ENCODE measurements at places on chromosomes 7 and 10.

DNA sequence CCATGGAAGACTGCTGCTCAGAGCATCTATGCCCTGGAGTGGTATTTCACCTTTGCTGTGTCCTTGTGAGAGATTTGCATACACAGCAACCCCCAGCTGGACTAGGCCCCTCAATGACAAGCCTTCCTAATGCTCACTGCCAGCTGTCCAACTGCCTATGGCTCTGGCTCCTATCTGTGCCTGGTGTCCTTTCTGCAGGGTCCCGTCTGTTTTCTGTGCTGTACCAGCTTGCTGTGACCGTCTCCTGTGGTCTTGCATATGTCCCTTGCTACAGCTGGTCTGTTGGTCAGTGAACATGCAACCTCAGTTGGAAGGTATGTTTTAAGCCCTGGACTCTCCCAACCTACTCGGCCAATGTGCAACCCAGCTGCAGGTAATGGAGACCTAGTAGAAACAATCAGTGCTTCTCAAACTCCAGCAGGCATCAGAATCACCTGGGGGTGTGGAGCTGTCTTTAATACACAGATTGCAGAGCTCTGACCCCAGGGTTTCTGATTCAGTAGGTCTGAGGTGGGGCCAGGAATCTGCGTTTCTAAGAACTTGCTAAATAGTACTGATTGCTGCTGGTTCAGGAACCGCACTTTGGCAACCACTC, 306.4 kb upstream of the ZNF32 start:
- DNase-seq = no peak

DNA sequence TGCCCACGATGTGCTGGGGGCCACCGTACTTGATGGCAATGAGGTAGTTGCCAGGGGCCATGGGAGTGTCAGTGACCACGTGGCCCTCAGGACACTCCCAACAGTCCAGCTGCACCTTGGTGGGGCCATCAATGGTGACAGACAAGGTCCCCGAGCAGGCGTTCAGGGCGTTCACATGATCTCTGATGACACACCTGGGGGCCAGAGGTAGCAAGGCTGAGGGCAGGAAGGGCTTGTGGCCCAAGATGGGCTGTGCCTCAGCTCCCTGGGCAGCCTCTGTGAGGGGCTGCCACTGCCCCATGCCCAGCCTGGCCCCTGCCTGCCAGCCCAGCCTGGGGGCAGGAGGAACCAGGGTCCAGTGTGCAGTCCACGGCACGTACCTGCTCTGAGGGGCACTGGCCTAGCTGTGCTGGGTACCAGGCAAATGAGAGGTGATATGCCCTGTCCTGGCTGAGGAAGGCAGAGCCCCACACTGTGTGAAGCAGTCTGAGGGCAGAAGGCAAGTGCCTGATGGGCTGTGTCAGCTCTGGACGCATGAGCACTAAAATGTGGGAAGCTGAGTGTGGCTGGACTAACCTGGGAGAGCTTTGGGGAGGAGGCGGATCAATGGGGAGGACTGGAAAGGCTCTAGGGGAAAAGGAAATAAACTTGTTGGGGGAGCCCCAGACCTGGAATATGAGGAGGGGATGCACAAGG, 3.5 kb upstream of the KCP start:
- no peak for DNase-seq

GRCh38 chr7:703049-703448, 23.4 kb upstream of the DNAAF5 start:
- DNase-seq = no peak

- no peak for DNase-seq
These were observed 109.1 kb upstream of the AFAP1L2 start for GRCh38 chr10:114513381-114513792.

- no peak for DNase-seq
These were observed 606.8 kb downstream of the PTPRN2 start for GRCh38 chr7:157980774-157981173.

DNA sequence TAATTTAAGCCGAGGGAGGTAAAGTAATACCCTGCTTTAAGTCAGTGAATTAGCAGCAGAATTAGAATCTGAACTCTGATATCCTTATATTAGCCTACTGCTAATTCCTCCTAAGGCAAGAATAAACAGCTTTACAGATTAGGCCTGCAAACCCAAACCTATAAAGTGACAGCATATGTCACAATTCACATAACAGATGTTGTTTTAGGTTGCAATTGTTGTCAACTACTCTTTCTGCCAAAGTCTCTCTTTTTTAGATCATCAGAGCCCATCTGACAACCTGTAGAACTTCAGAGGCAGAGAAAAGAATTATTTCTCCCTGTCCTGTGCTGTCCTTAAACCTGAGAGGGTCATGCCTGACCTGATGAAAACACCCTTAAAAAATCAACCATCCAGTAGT, 167.2 kb downstream of the PRKG1 start:
- DNase-seq = no peak

DNA sequence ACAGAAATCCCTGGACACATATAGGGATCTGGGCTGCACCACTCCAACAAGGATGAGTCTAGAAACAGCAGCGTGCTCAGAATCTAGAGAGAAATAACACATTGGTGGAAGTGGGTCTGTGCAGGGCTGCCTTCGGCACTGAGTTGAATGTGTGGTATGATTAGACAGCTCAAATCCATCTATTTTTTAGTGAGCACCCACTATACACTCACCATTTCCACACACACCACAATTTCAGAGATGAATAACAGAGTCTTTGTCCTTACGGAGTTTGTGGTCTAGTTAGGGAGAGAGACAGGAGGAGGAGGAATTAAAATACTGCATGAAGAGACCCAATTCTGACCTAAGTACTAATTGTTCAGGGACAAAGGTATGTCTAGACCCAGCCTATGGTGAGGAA, 44.2 kb downstream of the JAZF1 start:
- DNase-seq = no peak

GRCh38 chr7:121575194-121575765, 179.2 kb upstream of the FAM3C start:
- DNase-seq = no peak

DNA sequence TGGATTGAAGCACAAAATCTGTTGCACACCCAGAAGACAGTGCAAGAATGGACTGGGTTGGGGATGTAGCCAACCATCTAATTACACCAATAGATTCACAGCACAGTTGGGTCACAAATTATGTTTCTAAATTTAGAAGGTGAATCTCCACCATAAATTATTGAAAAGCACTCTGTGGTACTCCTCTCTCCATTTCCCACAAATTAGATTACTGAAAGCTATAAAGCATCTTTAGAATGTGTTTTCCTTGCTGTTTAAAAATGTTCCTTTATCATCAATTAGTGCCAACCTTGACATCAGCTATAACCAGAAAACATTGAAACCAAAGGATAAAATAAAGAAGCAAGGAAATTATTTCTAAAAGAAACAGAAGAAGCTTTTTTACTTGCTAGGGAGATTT, 39.9 kb upstream of the HDAC9 start:
- DNase-seq = no peak

- DNase-seq = no peak
These were observed 502 bp downstream of the PRKRIP1 start for GRCh38 chr7:102396710-102397019.

- DNase-seq = no peak
These were observed 187.9 kb upstream of the IMMP2L start for GRCh38 chr7:111750228-111750627.

DNA sequence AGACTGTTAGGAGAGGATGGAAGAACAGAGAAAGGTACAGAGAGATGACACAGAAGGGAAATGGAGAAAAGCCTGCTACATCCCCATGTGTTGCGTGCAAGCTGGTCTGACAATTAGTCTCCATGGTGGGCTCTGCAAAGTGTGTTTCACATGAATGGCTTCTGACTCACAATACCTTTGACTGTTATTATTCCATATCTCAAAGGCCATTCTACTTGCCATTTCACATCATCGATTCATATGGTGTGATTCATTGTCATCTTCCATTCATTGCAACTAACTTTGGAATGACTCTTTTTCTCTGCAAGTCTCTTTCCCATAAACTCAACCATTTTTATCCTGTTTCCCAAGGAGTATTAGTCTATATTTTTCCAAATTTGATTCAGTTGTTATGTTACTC, 208.9 kb upstream of the INHBA start:
- DNase-seq = no peak

DNA sequence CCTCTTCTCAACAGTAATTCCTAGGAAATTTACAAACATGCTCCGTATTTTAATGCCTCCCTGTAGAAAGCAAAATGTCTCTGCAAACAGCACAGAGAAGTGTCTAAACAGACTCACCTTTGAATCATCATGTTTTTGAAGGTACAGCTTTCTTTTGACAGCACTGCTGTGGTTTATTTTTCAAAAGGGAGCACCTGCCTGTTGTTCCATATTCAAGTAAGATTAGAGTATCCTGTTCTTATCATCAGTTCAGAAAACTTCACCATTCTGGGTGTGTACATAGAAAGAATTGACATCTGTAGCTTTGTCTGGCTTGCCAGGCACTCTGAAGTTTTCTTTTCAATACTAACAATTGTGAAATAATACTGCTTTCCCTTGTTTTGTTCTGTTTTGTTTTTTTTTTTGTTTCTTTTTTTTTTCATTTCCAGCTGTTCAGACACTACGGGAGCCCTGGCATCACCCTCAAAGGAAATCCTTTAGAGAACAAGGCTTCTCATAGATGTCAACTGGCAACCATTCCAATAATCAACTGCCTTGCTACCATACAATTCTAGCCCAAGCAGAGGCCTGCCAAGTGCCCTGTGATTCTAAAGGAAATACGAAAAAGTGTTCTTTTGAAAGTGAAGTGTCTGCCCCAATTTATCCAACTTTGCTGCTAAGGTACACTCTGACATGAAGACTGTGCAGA, 275.9 kb downstream of the PRPF18 start:
- DNase-seq = no peak

- no peak for DNase-seq
These were observed 20.0 kb downstream of the FOXI2 start for GRCh38 chr10:127757033-127757432.

DNA sequence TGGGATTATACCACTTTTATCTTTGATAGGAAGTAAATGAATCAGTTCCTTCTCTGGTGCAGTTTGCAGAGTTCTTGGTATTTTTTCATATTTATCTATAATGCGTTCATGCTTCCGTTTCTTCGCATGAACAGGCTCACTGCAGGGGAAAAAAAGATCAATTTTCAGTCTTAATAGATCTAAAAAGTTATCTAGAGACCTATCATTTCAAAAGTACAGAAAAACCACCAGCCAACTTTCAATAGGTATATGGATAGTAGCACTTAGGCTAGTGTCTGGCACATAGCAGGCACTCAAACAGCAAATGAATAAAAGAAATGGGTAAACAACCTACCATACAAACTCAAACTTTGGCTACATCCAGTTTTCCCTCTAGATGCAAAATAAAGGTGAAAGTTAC, 5.5 kb downstream of the NOC3L start:
- DNase-seq = peak; percentile 37

- DNase-seq = no peak
These were observed 24.5 kb downstream of the MTPAP start for GRCh38 chr10:30324448-30325110.

GRCh38 chr7:35905555-35905954, 104.7 kb downstream of the SEPTIN7 start:
- DNase-seq = no peak

DNA sequence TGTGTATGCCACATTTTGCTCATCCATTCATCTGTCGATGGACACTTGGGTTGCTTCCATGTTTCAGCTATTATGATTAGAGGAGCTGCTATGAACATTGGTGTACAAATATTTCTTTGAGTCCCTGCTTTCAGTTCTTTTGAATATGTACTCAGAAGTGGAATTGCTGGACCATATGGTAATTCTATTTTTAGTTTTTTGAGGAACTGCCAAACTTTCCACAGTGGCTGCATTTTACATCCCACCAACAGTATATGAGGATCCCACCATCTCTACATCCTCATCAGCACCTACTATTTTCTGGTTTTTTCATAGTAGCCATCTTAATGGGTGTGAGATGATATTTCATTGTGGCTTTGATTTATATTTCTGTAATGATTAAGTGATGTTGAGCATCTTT, 44.7 kb upstream of the ZMIZ2 start:
- DNase-seq = no peak

GRCh38 chr7:5064391-5065106, 18.9 kb downstream of the RBAK start:
- DNase-seq = no peak

DNA sequence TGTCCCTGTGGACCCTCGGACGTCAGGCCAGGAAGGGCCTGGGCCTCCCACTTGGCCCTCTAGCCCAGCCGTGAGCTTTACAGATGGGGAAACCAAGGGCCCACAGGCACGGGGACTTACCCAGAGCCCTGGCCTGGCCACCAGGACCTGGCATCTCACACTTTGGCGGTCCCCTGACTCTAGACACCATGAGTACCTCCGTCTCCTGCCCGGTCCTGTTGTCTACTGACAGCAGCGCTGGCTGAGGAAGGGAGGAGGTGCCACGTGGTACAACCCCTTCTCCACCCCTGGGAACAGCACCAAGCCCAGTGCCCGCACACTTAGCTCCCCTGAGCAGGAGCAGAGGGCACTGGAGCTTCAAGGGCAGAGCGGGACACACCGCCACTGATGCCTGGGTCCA, 26.1 kb downstream of the ADGRA1 start:
- DNase-seq = no peak

GRCh38 chr7:37081436-37081835, 357.1 kb upstream of the AOAH start:
- DNase-seq = no peak

DNA sequence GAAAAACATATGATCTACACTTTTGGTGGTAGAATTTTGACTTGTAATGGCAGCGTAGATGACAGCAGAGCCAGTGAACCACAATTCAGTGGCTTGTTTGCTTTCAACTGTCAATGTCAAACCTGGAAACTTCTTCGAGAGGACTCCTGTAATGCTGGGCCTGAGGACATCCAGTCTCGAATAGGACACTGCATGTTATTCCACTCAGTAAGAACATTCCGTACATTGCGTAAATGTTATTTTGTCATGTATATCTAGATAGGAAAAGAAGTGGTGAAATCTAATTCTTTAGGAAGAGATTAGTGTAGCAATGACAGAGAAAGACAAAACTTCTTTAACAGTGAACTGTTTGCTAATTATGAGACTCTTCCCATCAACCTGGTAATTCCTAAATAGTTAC, 112.9 kb downstream of the PODXL start:
- DNase-seq = no peak

GRCh38 chr10:23293145-23293724, 51.4 kb downstream of the C10orf67 start:
- peak; percentile 66 for DNase-seq

- no peak for DNase-seq
These were observed 74.0 kb upstream of the SEC61G start for GRCh38 chr7:54833001-54833467.

- DNase-seq = no peak
These were observed 105.6 kb downstream of the RNLS start for GRCh38 chr10:88477343-88478085.

DNA sequence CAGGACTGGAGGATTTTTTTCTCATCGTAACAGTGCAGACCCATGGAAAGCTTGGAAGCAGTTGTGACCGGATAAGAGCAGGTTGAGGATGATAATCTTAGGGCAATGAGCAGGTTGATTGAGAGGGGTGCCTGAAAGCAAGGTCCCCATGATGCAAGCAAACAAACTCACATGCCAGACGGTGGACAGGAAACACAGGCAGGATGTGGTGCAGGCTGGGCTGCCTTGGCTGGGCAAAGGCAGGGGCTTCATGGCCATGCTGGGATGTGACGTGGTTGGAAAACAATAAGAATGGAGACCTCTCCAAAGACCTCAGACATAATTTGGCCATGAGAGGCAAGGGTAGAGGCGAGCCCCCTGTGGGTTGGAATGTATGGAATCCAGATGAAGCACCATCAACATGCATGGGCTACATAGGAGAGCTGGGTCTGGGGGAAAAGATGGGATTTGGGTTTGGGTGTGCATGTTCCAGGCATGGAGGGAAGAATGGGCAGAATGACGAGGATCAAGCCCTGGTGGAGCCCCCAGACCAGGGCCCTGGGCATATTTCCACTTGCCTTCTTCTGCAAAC, 58.3 kb downstream of the IKZF1 start:
- DNase-seq = peak; percentile 57

GRCh38 chr7:4066626-4067475, 615.2 kb upstream of the FOXK1 start:
- no peak for DNase-seq

Data from activated CD4-positive, alpha-beta T cell treated with anti-CD3 and anti-CD28 coated beads, Interleukin-2, Interleukin-4, amounts not matched to agents 100 ng/mL and 50 ng/mL, durations not matched to agents 16 hours and 8 hours (primary cell).